ENCODE measurements at places on chromosomes 5 and 9.

- no peak for DNase-seq
These were observed 3.7 kb upstream of the NIPAL4 start for GRCh38 chr5:157456301-157456700.

DNA sequence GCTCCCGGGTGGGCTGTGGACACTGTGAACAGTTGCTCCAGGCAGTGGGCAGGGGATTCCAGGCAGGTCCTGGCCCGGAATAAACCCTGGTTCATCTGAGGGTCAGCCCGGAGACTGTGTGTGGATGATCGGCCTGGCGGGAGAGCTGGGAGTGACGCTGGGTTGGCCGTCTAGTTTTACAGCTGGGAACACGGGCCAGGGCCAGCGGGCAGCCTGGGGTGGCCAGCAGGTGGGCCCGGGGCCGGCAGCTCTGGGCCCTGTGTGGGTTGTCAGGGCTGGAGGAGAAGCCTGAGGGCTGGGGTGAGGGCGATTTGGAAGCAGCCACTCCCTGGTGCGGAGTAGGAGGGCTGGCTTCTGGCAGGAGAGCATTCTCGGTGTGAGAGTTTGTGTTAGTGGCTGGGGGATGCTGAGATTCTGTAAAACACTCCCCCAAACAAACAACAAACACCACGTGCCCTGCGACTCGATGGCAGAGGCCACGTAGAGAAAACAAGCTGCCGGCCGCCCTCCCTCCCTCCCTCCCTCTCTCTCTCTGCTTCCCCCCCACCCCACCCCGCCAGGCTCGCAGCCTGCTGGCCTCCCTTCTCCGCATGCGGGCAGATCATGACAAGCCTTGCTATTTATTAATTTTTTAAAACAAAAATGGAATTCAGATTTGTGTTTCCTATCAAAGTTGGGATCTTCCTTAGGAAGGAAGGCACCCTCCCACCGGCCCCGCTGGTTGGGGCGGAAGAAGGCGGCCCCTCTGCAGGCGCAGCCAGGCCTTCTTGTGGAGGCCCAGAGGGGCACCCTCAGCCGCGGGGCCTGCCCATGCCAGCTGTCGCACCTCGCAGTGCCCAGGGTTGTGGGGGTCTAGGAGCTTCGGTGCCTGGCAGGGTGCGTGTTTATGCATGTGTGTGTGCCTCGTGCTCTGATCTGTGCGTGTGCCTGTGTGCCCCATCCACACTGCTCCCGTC is 49.5 kb downstream of the RXRA start:
- no peak for DNase-seq

- no peak for DNase-seq
These were observed 180.2 kb downstream of the HSPA4 start for GRCh38 chr5:133232011-133232410.

GRCh38 chr5:141668601-141669265 is 13.3 kb downstream of the ARAP3 start:
- no peak for DNase-seq

GRCh38 chr9:16811987-16812685 is 58.3 kb downstream of the BNC2 start:
- no peak for DNase-seq

GRCh38 chr9:88837731-88838130 is 153.5 kb upstream of the S1PR3 start:
- DNase-seq, result no peak

GRCh38 chr5:1659100-1659981 is 135.6 kb upstream of the LPCAT1 start:
- no peak for DNase-seq

DNA sequence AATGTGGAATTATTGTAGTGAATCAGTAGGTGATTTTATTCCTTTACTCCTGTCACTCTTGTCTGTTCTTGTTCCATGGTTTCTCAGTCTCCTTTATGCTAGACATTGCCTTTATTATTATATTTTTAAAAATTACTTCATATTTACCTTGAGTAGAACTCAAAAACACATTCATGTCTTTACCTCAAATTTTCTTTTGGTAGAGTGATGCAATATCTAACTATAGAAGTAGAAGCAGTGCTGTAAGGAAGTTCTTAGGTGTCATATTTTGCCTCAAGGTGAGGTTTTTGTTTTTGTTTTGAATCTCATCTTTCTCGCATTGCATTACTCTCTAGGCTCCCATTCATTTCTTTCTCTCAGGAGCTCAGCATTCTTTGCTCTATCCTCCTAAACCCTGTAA is 12.2 kb downstream of the IPO11 start:
- no peak for DNase-seq

GRCh38 chr5:179118756-179119414 is 58.7 kb downstream of the ZNF354C start:
- no peak for DNase-seq

- DNase-seq, result no peak
These were observed 781.2 kb downstream of the MTRR start for GRCh38 chr5:8650186-8650585.

GRCh38 chr5:68169903-68170302 is 45.7 kb upstream of the PIK3R1 start:
- no peak for DNase-seq

- DNase-seq, result no peak
These were observed 12.6 kb downstream of the TRIM23 start for GRCh38 chr5:65611524-65611923.

GRCh38 chr5:164650427-164650826 is 1145.0 kb downstream of the MAT2B start:
- no peak for DNase-seq

GRCh38 chr9:12640016-12640587 is 53.1 kb upstream of the TYRP1 start:
- DNase-seq, result no peak

DNA sequence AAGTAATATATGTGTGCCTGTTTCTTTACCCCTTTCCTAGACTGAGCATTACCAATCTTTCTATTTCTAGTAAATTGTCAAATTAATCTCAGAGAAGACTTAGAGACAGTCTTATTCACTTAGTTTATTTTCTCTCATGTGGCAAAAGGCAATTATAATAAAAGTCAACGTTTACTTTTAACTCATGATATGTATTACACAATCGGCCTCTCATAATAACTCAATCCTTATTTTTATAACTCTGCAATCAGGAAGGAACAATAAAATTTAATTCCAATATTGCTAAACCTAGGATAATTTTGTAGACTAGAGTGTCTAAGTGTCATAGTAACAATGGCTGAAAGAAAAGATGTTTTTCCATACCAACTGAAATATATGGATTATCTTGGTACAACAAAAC is 214.6 kb downstream of the PDE4D start:
- no peak for DNase-seq

GRCh38 chr5:137015540-137016116 is 483.5 kb downstream of the SPOCK1 start:
- DNase-seq, result no peak

DNA sequence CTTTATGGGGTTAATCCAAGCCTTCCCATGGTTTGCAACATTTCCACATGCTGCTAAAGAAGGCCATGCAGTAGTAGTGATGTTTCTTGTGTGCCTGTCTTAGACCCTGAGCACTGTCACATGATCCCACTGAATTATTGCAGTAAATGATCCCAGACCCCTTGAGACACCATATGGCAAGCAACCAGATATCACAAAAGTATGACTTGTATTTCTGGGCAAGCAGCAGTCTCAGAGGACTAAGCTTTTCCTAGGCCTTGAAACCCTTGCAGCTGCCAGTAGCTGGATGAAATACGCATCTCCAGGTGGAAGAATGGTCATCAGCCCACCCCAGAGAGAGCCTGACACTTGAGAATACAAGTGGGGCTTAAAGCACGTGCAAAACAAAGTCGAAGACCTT is 41.8 kb downstream of the CDO1 start:
- no peak for DNase-seq

GRCh38 chr5:172380987-172381643 is 73.2 kb downstream of the SH3PXD2B start:
- DNase-seq, result no peak

DNA sequence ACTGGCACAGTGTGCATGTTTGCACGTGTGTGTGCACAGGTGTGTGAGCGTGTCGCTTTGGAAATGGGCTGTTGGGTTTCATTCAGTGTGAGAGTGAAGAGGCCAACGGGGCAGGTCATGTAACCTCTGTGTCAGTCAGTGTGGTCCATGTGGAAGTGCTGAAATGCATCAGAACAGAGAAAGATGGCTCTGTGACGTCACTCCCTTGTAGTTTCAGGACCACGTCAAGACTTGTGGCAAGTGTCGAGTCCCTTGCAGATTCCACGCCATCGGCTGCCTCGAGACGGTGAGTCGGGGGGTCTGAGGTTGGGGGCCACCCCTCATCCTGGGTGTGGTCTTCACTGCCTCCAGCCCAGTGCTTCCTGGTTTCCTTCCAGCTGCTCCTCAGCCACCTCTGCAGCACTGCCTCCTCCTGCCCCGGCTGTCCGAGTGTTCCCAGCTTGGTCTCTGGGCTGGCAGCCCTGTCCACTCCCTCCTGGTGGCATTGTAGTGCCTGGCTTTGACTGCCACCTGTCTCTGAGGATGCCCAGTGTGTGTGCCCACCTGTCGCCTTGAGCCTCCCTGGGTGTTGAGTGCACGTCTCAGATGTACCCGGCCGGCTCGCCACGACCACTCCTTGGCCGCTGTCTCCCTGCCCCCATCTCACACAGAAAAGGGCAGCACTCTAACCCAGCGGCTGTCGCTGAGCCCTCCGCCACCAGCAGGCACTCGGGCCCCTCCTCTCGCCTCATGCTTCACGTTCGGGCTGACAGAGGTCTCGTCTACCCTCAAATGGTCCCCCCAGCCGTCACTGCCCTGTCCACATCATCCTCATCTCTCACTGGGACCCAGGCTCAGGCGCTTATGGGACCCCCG is 28.0 kb downstream of the FBXW5 start:
- no peak for DNase-seq

GRCh38 chr9:93958121-93958818 is 3.1 kb upstream of the BARX1 start:
- DNase-seq, result no peak

DNA sequence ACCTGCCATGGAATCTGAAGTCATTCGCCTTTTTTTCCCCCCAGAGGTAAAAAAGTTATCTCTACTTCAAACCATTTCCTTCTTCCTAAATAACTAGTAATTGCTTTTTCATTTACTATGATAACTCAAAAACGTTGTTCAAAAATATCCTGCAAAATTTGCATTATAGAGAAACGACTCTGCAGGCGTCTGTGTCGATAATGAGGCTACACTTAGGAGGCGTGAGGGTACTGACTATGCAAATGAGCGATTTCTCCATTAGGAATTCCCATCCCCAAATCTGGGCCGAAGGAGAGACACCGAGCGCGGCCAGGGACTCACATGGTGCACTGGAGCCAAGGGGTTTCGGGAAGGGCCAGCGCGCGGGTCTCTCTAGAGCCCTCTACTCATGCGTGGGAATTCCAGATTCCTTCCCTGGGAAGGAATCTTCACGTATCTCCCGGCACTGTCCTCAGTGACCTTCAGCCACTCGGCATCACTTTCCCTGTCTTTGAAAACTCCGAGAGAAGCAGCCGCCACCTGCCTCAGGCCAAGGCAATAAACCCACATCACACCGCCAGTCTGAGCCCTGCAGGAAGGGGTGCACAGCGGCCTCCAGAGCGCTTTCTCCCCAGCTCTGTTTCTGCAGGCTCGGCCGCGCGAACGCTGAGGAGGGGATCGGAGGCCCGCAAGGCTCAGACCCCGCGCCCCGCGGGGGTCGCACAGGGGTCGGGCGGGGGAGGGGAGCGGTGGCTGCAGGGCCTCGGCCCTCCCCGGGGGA is 718 bp upstream of the DENND4C start:
- peak; percentile 78 for DNase-seq

DNA sequence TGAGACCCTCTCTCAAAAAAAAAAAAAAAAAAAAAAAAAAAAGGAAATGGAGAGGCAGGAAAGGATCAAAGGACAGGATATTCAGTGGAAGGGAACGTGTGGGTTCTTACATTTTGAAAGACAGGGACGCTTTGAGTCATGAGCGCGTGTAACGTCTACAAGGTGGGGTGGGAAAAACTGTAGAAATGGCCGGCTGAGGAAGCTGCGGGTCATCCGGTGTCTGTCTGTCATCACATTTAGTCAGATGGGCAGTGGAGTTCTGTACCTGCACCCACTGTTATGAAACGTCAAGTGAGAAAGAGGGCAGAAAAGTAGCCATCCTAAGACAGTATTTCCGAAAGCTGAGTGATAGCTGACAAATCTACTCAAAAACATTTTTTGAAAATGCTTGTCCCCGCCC is 159.8 kb downstream of the SMARCA2 start:
- no peak for DNase-seq

DNA sequence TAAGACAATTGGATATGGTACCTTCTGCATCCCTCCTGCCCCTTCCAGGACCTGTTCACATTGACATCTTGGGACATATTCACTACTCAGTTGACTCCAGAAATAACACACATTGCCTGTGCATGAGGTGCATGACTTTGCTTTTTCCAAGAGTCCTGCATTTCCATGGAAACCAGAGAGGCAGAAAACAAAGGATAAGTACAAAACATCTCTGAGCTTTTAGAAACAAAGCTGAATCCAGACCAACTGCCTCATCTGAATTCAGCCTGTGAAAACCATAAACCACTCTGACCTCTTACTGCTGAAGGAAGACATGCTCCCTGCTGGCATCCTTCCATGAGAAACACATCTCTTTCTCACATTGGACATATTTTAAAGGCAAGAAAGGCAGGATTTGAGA is 695.1 kb downstream of the TAF11L14 start:
- no peak for DNase-seq

- DNase-seq, result no peak
These were observed 15.7 kb downstream of the TTC23L start for GRCh38 chr5:34854459-34855174.

DNA sequence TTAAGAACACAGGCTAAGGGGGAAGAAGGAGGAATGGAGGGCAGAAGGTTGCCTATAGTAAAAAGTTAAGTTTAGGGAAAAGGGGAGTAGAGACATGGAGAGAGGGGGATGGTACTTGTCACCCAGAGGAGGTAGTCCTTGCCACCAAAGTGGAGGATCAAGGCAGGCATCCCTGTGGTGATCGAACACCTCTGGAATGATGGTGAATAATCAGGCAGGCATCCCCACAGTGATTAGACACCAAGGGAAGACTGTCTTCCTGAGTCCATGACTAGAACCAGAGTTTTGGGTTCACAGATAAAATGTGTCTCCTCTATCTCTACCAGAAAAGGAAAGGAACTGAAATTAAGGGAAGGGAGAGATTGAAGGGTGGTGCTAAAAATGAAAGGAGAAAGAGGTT is 19.2 kb upstream of the HMGCS1 start:
- DNase-seq, result no peak

DNA sequence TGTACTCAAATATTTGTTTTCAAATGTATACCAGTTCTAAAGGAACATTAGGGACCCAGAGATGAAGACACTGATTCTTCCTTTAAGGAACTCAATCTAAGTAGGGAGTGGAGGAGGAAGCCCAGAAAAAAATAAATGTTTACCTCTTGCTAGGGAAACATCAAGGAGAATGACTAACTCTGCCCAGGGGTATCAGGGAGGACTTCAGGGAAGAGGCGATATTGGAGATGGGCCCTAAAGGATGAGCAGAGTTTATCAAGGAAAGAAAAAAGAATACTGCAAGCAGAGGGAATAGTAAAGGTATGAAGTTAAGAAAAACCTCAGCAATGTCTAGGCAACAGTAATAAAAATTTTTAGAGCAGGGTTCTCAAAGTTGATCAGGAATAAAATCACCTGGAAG is 16.4 kb downstream of the FBXW2 start:
- no peak for DNase-seq

- no peak for DNase-seq
These were observed 12.1 kb downstream of the DCAF12 start for GRCh38 chr9:34114436-34114835.

All from DND-41 (cell line).